ENCODE measurements at places on chromosomes 2 and 18. TPM values are rescaled to one million over a fixed set of nuclear protein-coding genes. Genes with fewer than 3 reads are reported as not detected.

DLGAP1 gene
- total RNA-seq, result not detected

ADAM17 gene
- 35.9 TPM for total RNA-seq

OR6B2 gene
- not detected for total RNA-seq

ALPG gene
- total RNA-seq, result not detected

MERTK gene
- 0.10 TPM for total RNA-seq

CAPN13 gene
- total RNA-seq, result not detected

ANO7 gene
- total RNA-seq, result 0.72 TPM

STARD6 gene
- 0.88 TPM for total RNA-seq

GREB1L gene
- 0.24 TPM for total RNA-seq

SLC19A3 gene
- total RNA-seq, result not detected

RAB27B gene
- total RNA-seq, result 7.0 TPM

CHRNG gene
- total RNA-seq, result not detected

RBKS gene
- total RNA-seq, result 1.8 TPM

DNA sequence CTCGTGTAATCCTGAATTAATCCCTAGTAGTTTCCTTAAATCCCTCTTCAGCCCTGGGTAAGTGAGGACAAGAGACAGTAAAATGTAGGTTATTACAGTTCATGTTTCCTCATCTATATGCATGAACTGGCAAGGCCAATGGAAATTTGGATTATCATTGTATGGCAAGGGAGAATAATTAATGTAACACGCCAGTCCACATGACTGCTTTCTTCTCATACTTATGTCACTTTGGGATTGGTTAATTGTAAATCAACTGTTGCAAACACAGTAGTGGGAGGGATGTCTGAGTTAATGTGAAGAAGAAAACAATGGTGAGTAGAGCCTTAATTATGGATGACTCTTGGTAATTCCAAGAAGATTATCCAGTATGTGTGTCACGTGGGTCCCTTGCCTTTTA, 1.7 kb upstream of the SERPINB7 start:
- DNase-seq, result no peak

DNA sequence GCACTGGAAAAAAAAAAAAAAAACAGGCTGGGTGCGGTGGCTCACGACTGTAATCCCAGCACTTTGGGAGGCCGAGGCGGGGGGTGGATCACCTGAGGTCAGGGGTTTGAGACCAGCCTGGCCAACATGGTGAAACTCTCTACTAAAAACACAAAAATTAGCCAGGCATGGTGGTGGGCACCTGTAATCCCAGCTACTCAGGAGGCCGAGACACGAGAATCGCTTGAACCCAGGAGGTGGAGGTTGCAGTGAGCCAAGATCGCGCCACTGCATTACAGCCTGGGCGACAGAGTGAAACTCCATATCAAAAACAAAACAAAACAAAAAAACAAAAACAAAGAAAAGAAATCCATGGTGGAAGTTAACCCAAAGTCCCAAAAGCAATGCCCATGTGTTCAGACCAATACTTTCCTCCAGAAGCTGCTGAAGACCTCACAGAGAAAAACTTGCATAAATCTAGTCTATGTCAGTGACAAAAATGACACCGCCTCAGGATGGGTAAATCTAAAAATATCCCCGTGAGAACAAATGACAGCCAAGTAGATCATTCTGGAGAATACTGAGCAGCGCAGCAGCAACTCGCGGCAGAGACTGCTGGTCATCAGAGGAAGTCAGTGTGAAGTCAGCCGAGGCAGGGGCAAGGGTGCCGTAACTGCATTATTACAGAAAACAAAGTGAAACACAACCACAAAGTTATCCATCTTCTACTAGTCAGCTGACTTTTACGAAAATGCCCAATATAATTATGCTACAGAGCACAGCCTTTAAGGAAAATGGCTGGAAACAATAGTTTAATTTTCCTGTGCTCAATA, 41.0 kb downstream of the LPIN2 start:
- peak; percentile 35 for DNase-seq

- no peak for DNase-seq
Measured at GRCh38 chr2:1248187-1248586, 165.1 kb upstream of the TPO start.

DNA sequence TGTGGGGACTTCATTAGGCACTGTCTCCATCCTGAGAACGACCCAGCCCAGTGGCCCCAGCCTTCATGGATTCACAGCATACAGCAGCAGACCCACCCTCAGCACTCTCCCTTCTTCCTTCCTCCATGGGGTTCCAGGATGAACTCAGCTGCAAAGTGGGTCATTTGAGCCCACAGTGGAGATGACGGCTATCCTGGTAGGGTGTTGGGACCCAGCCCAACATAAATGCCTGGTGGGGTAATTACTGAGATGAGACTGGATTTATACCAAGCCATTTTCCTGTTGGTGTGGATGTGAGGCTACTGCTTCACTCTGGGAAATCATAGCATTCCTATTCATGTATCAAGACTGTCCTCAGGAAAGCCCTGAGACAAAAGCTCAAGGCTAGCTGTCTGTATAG, 536.7 kb upstream of the TNP1 start:
- DNase-seq, result no peak

GRCh38 chr2:167572883-167573619, 674.3 kb downstream of the STK39 start:
- no peak for DNase-seq

- DNase-seq, result no peak
Measured at GRCh38 chr2:37464067-37464466, 119.6 kb downstream of the QPCT start.

- peak; percentile 65 for DNase-seq
Measured at GRCh38 chr2:42828487-42829425, 36.4 kb upstream of the HAAO start.

- DNase-seq, result no peak
Measured at GRCh38 chr18:11271954-11272353, 122.6 kb upstream of the PIEZO2 start.

- peak; percentile 79 for DNase-seq
Measured at GRCh38 chr2:189267925-189268579, 88.5 kb upstream of the COL5A2 start.

DNA sequence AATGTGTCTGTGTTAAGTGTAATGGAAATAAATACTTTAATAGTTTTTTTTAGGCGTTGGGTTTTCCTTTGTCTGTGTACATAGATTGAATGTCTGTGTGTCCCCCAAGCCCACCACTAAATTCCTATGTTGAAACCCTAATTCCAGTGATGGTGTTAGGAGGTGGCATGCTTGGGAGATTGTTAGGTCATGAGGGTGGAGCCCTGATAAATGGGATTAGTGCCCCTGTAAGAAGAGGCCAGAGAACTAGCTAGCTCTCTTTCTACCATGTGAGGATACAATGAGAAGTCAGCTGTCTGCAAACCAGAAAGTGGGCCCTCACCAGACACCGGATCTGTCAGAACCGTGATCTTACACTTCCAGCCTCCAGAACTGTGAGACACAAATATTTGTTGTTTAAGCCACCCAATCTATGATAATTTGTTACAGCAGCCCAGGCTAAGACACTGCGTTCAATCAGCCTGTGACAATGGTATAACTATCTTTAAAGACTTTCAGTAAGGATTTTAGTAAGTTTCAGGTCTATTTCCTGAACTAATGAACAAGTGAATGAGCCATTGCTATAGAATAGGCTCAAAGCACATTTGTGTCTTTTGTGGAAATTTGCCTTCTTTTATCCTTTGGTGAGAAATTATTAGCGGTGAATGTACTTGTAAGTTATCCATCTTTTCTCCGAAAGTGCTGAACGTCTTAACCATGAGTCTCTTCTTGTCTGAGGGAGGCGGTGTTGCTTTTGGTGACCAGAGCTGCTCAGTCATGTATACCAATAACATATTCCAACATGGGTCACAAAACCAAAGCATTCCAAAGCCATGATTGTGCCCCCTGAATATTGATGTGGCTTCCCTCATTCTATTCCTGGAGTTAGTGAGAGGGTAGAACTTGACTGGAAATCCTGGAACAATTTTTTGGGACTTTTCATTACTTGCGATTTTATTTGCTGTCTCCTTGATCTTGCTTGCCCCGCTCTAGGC, 29.6 kb upstream of the IL1R1 start:
- DNase-seq, result peak; percentile 91

- peak; percentile 14 for DNase-seq
Measured at GRCh38 chr18:63339920-63340484, 20.4 kb upstream of the BCL2 start.

DNA sequence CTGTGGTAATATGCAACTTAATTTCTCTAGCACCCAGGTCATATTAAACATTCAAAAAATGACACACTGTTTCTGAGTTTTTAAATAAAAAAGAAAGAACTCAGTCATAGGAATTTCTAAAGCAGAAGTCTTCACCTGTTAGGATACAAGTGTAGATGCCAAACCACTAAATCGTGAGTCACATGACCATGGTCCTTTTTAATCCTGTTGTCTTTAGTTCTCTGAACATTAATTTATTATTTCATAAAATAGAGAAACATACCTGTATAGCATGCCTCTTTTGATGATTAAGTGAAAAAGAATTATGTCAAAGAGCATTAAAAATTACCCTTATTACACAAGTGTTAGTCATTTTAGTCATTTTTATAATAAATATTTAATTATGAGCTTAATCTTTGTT, 398.8 kb downstream of the CCDC85A start:
- DNase-seq, result no peak

DNA sequence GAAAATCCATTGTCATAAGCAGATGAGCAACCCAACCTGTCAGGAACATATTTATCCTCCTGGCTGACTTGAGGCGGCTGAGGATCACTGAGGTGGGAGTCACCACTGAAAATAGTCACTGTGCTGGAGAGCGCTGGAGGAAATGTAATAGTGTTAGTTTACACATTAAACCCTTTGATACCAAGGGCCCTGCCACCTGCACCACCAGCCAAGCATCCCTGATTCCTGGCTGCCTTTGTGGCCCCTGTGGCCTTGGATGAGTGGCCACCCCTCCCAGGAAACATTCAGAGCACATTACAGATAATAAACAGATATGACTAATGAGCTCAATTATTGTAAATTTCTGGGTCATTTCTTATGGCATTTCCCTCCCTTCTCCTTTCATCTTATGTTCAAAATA, 105.9 kb downstream of the LYPD1 start:
- DNase-seq, result no peak

GRCh38 chr2:217820091-217820819, 182.5 kb downstream of the TNS1 start:
- no peak for DNase-seq

DNA sequence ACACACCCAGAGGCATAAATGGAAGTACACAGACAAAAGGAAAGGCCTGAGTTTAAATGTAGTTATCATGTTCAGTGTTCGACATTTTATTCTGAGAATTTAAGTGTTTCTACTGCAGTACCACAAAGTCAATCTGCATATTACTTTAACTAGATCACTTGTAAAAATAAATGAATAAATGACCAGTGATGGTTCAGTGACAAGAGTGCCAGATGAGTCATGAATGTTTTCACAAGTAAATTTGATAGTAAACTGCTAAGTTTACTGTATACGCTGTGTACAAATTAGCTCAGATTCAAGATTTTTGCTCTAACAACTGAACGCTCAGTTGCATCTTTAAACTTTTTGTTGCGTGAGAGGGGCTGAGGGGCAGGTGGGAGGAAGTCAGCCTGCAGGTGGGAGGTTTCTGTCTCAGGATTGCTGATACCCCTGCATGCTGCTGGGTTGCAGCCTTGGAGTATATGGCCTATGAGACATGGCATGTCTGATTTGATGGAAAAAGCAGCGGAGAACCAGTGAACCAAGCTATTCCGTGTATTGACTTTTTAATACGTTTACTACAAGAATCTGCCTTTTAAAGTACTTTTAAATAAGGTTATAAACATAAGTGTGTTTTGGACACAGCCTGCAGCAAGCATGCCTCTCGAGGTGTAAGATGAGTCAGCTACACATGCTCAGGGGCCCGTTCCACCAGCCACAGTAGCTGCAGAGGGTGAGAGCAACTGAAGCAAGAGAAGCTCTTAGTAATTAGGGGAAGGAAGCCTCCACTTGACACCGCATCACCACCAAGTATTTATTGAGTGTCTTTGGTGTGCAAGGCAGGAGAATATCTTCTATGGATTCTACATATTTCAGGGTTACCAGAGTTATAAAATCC, 245.1 kb downstream of the NEDD4L start:
- DNase-seq, result peak; percentile 66

- DNase-seq, result no peak
Measured at GRCh38 chr2:126714191-126714965, 58.4 kb downstream of the GYPC start.

GRCh38 chr18:44601447-44601846, 79.2 kb upstream of the SETBP1 start:
- peak; percentile 82 for DNase-seq

GRCh38 chr2:169840747-169841142, 13.5 kb downstream of the UBR3 start:
- no peak for DNase-seq

- DNase-seq, result no peak
Measured at GRCh38 chr2:198137733-198138132, 333.3 kb downstream of the PLCL1 start.

DNA sequence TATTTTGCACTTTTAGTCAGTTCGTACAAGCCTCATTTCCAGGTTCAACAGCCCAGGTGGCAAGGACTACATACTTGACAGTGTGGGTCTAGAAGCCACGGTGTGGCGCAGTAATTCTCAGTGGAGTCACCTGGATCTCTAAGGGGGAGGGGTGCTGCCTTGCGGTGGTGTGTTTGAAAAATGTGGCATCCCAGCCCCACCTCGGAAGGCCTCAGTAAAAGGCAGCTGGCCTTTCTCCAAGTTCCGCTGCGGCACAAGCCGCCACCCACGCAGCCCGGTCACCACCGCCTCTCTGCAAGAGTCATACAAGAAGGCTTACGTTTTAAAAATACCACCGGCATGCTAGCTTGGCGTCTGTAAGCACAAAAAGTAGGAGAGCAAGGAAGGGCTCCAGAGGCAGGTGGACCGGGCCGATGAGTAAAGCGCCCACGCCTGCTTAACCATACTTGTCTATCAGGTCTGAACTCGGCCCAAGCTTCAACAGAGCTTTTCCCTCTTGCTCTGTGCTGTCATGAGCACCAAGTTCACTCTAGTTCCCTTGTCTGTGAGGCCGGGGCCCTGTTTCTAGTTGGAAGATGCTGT, 49.5 kb downstream of the SPRED2 start:
- peak; percentile 91 for DNase-seq

DNA sequence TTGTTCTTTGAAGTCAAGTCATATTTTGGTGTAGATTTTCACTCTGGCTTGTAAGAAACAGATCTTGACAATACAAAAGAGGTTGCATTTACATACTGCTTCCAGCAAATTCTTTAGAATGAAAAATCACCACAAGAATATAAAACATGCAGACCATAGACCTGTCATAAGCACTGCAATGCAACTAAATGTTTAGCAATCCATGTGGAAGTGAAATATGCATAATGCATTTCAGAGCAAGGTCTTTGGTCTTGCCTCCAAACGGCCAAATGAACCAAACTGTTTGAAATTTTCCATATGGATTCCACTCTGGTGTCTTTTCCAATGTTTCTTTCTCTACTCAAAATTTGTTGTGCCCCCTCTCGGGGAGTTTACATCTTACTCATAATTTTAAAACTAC, 271.0 kb upstream of the CDH20 start:
- DNase-seq, result no peak

DNA sequence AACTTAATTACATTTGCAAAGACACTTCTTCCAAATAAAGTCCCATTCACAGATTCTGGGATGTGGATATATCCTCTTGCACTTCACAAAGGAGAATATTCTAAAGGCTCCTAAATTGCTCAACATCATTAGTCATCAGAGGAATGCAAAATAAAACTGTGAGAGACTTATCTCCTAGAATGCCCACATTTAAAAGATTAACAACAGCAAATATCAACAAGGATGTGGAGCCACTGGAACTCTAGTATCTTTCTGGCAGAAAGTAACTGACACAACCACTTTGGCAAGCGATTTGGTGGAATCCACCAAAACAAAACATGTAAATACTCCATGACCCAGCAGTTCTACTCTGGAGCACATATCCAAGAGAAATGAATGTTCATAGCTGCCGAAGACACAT, 4.6 kb downstream of the NEU2 start:
- DNase-seq, result peak; percentile 82

GRCh38 chr2:216696751-216697560, 1.6 kb upstream of the IGFBP5 start:
- peak; percentile 57 for DNase-seq
